Activated CD8-positive, alpha-beta memory T cell treated with anti-CD3 and anti-CD28 coated beads for 24 hours (primary cell): ENCODE measurements at places on chromosomes 1 and 21.

- no peak for DNase-seq
These were observed 19.9 kb upstream of the EVI5 start for GRCh38 chr1:92804721-92805201.

DNA sequence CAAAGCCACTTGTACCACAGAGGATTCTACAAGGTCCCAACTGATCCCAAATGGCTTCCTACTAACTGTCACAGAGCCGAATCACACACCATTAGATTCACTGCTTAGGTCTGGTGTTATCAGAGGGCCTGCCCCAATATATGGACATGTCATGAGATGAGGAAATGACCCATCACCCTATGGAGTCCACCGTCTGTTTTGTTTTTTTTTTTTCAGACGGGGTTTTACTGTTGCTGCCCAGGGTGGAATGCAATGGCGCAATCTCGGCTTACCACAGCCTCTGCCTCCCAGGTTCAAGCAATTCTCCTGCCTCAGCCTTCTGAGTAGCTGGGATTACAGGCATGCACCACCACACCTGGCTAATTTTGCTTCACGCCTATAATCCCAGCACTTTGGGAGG is 83.8 kb upstream of the ETS2 start:
- DNase-seq, result no peak

DNA sequence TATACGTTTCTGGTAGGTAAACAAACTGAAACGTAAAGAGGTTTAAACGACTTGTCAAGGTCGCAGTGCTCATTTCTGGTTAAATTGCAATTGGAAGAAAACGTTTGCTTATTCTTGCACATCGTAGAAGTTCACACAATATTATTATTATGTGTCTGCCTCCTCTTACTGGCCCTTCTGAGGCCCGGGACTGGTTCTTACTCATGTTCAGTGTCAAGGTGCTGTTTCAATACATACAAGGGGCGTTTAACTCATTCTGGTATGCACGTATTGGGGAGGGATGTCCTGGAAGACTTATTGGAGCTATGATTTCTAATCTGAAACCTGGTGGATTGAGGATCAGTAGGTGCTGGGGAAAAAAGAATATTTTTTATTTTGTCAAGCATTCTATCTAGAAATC is 932 bp downstream of the RPF1 start:
- no peak for DNase-seq

- DNase-seq, result no peak
These were observed 259.3 kb upstream of the CACYBP start for GRCh38 chr1:174740249-174740968.

- no peak for DNase-seq
These were observed 210.8 kb upstream of the CACYBP start for GRCh38 chr1:174788981-174789380.

- DNase-seq, result peak; percentile 83
These were observed 805 bp downstream of the NRIP1 start for GRCh38 chr21:15063814-15064575.
